CD4-positive, alpha-beta T cell treated with Interleukin-6 for 4 hours (primary cell): ENCODE measurements at places on chromosomes 1 and 21.

GRCh38 chr21:40095477-40095876 is 228.2 kb downstream of the PCP4 start:
- no peak for DNase-seq

DNA sequence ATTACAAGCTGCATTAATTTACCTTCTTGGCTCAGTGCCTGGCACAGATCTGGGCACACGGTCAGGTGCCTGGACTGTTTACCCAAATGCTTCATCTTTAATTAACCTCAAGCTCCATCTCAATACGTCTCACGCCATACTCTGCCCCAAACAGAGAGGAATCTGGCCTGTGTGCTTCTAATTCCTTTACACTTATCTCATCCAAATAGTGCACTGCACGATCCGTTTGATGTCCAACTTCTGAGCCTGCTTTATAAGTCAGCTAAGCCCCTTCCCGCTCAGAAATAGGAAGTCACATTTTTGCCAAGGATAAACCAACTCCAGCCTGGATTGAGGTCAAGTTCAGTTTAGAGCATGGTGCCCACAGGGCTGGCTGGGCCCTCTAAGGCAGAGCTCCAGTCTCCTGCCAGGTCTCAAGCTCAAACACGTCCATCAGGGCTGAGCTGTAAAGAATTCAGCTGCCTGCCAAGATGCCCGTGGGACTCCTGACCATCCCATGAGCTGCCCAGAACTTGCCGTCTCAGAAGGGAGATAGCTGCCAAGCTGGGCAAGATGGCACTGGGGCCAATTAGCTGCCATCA is 233.5 kb downstream of the TRABD2B start:
- no peak for DNase-seq

GRCh38 chr1:192529031-192529755 is 46.4 kb upstream of the RGS1 start:
- DNase-seq: no peak

GRCh38 chr1:244272471-244273261 is 179.0 kb downstream of the ADSS2 start:
- peak; percentile 78 for DNase-seq

- DNase-seq: no peak
Observed at GRCh38 chr1:184701816-184702215, 52.8 kb downstream of the EDEM3 start.

- DNase-seq: no peak
Observed at GRCh38 chr1:109777436-109777835, 13.7 kb upstream of the EPS8L3 start.

DNA sequence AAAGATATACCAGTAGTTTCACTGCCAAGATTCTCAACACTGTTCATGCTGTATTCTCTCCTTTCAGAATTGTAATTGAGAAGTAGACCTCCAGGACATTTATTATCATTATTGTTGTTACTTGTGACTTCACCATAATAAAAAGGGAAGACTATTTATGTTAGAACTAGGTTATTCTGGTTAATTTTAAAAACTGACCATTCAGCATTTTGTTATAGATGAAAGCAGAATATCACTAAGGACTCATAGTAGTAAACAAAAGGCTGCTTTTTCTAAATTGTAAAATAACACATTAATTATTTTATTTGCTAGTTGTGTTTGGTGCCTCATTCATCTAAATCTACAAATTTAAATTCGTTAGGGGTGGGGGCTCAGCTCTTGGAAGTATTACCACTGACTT is 210.4 kb downstream of the PATJ start:
- no peak for DNase-seq

- peak; percentile 10 for DNase-seq
Observed at GRCh38 chr1:225442123-225442505, 14.3 kb upstream of the LBR start.
